Hepatocyte (in vitro differentiated cells): ENCODE measurements at places on chromosomes 13 and 19. TPM values are rescaled to one million over a fixed set of nuclear protein-coding genes. Genes with fewer than 3 reads are reported as not detected.

DNA sequence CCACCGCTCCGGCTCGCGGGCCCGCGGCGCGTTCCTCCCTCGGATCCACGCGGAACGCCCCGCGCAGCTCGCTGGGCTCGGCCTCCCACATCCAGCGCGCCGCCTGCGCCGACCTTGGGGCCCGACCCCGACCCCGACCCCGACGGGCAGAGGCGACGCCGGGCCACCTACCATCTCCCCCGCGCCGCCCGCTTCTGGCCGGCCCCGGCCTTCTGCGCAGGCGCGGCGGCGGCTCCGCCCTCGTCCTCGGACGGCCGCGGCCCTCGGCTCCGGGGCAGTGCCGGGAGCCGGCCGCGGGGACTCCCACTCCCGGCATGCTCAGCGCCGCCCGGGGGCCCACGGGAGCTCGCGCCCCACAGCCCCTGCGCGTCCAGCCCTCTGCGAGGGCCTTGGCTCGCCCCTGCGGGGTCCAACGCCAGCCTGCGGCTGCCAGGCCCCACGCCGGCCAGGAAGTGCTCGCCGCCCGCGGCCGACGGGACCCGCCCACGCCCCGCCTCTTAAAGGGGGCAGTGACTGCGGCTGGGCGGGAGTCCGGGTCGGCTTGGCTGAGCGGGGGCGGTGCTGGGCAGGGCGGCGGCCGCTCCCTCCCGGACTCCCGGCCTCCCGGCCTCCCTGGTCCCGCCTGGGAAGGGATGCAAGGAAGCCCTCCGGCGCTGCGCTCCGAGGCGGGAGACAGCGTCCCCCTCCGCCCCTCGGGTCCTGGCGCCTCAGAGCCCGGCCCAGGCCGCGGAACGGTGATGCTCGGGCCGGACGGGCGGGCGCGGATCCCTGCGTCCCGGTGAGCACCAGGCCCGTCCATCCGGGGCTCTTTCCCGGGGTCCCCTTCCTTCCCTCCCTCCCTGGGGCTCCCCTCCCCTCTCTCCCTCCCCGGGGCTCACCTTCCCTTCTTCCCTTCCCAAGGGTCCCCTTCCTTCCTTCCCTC, at the start of gene DCUN1D2:
DCUN1D2 (minus strand) TSS at position 216 of the 922 bp plus-strand sequence; CDS start at position 174, 42 bp downstream.
- H3K36me3 ChIP-seq = no peaks in the 10 kb centered on the region
- peak; percentile 98 for DNase-seq
- peak within 1 kb of the TSS; percentile 87 for H3K4me3 ChIP-seq

- H3K27ac ChIP-seq = no peak overlapping the region
- H3K36me3 ChIP-seq = no peaks in the 10 kb centered on the region
- H3K4me1 ChIP-seq = no peaks in the 10 kb centered on the region
- H3K4me3 ChIP-seq = no peak overlapping the region
- no peak for DNase-seq
- peaks cover 3% of the 10 kb centered on the region for H3K27me3 ChIP-seq
These were observed 84.2 kb upstream of the ZNF536 start for GRCh38 chr19:30287973-30288372.

- no peak within 1 kb of the TSS for H3K27ac ChIP-seq
- peaks cover 5% of the 10 kb centered on the region for H3K4me1 ChIP-seq
- no peak for DNase-seq
These were observed at the start of gene ELAVL3 for GRCh38 chr19:11480715-11481533. ELAVL3 (minus strand) TSS chr19:11481046; CDS start chr19:11480608, 438 bp downstream.

DNA sequence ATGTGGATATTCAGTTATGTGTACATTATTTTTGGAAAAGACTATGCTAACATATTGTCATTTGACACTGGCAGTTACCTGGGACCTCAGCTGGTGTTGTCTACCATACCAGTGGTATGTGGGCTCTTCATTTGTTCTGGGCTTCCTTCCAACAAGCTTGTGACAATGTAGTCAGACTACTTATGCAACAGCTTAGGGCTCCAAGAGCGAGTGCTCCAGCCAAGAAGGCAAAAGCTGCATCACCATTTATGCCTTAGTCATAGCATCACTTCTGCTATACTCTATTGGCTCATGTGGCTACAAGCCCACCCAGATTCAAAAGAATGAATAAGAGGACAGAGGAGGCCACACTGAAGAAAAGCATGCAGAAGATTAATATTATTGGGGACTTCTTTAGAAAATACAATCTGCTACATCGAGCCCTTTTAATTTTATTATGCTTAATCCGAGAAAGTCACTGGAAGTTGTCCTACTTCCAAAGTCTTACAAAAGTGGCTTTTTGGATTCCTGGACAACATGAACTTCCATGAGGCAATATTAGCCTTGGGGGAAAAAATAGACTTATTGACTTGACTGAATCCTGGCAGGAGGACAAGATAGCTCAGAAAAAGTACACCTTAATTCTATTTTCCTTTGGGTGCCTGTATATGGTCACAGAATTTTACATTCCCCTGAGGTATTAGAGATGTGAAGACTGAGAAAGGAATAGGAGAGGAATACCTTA, 529.4 kb upstream of the HTR2A start:
- no peak for DNase-seq
- no peaks in the 10 kb centered on the region for H3K4me1 ChIP-seq
- H3K4me3 ChIP-seq = no peak overlapping the region

DNA sequence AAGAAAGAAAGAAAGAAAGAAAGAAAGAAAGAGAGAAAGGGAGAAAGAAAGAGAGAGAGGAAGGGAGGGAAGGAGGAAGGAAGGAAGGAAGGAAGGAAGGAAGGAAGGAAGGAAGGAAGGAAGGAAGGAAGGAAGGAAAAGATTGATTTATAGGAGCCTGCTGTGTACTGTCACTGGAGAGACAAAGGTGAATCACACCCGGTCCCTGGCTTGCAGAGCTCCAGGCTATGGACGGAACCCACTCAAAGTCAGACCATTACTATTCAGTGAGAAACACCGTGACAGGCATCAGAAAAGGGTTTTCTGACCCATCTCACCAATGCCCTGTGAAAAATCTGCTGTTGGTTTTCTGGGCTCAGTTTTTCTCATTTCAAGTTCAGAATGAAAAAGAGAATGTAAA, 7.3 kb upstream of the CEACAM6 start:
- no peak overlapping the region for H3K27ac ChIP-seq
- H3K4me3 ChIP-seq = no peak overlapping the region
- H3K36me3 ChIP-seq = no peaks in the 10 kb centered on the region
- DNase-seq = no peak
- no peaks in the 10 kb centered on the region for H3K27me3 ChIP-seq
- no peaks in the 10 kb centered on the region for H3K4me1 ChIP-seq

DNA sequence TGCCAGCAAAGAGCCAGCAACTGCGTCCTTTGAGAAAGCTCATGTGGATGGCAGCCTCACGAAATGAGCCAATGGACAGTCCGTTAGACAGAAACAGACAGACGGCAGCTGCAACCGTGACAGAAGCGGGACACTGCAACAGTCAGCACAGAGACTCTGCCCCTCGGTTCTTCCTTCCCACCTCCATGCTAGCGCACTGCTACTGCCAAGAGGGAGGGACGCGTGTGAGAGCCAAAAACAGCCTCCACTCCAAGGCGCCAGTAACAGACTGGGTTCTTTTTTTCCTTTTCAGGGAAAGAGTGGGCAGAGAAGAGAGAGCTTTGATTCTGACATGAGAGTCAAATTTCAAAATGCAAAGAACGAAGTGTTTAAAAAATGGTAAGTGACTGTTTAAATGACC, 77.5 kb downstream of the SERP2 start:
- DNase-seq = no peak
- peaks cover 21% of the 10 kb centered on the region for H3K4me1 ChIP-seq
- H3K36me3 ChIP-seq = no peaks in the 10 kb centered on the region
- no peaks in the 10 kb centered on the region for H3K27me3 ChIP-seq
- peak overlapping the region; percentile 88 for H3K27ac ChIP-seq

DNA sequence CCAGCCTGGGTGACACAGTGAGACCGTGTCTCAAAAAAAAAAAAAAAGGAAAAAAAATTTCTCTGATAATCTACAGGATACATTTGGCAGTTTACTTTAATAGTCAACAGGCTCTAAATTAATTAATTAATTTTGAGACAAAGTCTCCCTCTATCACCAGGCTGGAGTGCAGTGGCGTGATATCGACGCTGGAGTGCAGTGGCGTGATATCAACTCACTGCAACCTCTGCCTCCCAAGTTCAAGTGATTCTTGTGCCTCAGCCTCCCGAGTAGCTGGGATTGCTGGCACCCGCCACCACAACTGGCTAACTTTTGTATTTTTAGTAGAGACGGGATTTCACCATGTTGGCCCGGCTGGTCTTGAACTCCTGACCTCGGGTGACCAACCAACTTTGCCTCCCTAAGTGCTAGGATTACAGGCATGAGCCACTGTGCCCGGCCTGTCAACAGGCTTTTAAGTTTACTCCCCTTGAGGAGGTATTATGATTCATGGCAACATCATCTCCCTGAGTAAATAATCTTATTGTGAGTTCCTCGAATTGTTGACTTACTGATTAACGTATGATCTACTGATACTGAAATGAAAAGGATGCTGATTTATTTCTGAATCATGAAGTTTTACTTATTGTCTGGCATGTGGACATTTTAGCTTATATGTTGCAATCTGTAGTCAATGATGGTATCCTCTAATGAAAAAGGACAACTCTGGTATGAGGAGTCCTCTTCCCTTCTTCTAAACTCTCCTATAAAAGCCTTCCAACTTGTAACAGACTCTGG, 21.3 kb upstream of the MTRF1 start:
- no peak for DNase-seq
- H3K27ac ChIP-seq = no peak overlapping the region
- no peaks in the 10 kb centered on the region for H3K36me3 ChIP-seq
- H3K4me3 ChIP-seq = no peak overlapping the region
- H3K27me3 ChIP-seq = no peaks in the 10 kb centered on the region

DNA sequence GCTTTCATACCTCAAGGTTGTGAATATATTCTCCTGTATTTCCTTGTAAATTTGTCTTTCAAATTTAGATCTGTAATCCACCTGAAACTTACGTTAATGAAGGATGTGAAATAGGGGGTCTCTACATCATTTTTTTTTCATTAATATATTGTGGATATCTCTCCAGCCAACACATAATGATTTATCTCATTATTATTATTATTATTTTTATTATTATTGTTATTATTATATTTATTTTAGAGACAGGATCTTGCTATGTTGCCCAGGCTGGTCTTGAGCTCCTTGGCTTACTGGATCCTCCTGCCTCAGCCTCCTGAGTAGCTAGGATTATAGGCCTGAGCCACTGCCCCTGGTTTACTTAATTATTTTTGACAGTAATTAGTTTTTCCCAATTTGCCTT, 4.3 kb upstream of the LIPE start:
- no peaks in the 10 kb centered on the region for H3K36me3 ChIP-seq
- no peaks in the 10 kb centered on the region for H3K27me3 ChIP-seq
- no peak overlapping the region for H3K27ac ChIP-seq
- H3K4me1 ChIP-seq = peaks cover 3% of the 10 kb centered on the region
- H3K4me3 ChIP-seq = no peak overlapping the region

DNA sequence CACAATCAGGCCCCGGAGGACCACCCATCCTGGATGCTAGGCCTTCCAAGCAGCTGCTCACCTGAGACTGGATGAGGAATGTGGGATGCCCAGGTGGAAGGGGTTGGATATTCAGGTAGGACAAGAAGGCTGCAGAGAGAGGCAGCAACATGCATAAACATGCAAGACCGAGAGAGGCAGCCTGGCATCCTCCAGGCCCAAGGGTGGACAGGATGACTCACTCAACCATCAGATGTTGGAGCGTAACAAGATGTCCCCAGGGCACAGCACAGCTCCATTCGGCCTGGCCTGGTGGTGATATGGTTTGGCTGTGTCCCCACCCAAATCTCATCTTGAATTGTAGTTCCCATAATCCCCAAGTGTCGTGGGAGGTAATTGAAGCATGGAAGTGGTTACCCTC, 10.0 kb upstream of the CABP5 start:
- H3K4me1 ChIP-seq = no peaks in the 10 kb centered on the region
- no peaks in the 10 kb centered on the region for H3K36me3 ChIP-seq
- DNase-seq = no peak
- H3K4me3 ChIP-seq = no peak overlapping the region

DNA sequence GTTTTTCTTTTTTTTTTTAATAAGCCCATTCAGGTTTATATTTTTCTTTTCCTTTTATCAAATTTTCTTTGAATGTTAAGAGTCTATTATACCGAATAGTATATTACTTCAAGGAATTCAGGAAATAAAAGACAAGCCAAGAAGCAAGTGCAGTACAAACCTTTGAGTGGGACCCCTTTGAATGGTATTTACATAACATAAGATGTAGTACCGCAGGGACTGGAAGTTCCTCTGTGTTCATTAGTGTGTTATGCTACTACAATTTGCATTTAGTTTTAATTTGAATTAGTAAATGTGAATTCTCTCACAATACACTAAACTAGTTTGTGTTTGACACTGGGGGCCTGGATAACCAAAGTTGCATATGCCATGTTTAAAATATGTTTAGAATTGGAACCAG, 339.5 kb downstream of the DCT start:
- no peak overlapping the region for H3K4me3 ChIP-seq
- H3K36me3 ChIP-seq = no peaks in the 10 kb centered on the region
- no peaks in the 10 kb centered on the region for H3K27me3 ChIP-seq
- H3K4me1 ChIP-seq = peaks cover 14% of the 10 kb centered on the region

GRCh38 chr19:58543826-58544590, at the start of gene TRIM28:
TRIM28 (plus strand) TSS chr19:58544064; CDS start chr19:58544758, 694 bp downstream.
- DNase-seq = peak; percentile 99
- peaks cover 22% of the 10 kb centered on the region for H3K4me1 ChIP-seq
- peak within 1 kb of the TSS; percentile 98 for H3K27ac ChIP-seq
- no peaks in the 10 kb centered on the region for H3K27me3 ChIP-seq

GRCh38 chr19:49490287-49491029, 3.0 kb downstream of the RPL13A start:
- H3K4me3 ChIP-seq = no peak overlapping the region
- peaks cover 5% of the 10 kb centered on the region for H3K36me3 ChIP-seq
- no peak for DNase-seq
- peaks cover 23% of the 10 kb centered on the region for H3K4me1 ChIP-seq
- no peaks in the 10 kb centered on the region for H3K27me3 ChIP-seq
- peak overlapping the region; percentile 82 for H3K27ac ChIP-seq

DNA sequence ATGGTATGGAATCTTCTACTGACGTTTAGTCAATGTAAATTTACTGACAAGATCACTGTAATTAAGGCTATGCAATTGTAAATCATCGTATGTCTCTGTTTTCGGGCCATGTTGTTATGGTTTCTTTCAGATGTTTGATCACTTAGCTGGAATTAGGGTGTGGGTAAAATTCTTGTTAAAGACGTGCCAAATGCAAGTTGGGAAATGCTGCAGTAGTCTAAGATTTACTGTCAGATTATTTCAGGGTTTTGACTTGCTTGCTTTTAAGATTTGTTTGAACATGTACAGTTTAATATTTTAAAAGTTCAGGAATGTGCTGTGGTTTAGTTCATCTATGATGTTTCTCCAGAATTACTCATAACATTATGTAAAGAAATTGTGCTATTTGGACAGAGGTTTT, 10.8 kb downstream of the NDFIP2 start:
- H3K27ac ChIP-seq = peak overlapping the region; percentile 51
- H3K4me3 ChIP-seq = no peak overlapping the region
- no peak for DNase-seq

GRCh38 chr19:12647047-12647446, 19.5 kb downstream of the MAN2B1 start:
- no peak overlapping the region for H3K4me3 ChIP-seq
- H3K4me1 ChIP-seq = no peaks in the 10 kb centered on the region
- H3K36me3 ChIP-seq = no peaks in the 10 kb centered on the region
- no peaks in the 10 kb centered on the region for H3K27me3 ChIP-seq
- no peak overlapping the region for H3K27ac ChIP-seq

GRCh38 chr13:22828081-22828480, 352.7 kb upstream of the SGCG start:
- H3K27me3 ChIP-seq = no peaks in the 10 kb centered on the region
- H3K4me1 ChIP-seq = no peaks in the 10 kb centered on the region
- DNase-seq = no peak
- H3K4me3 ChIP-seq = no peak overlapping the region
- H3K27ac ChIP-seq = no peak overlapping the region

The RPL18 gene
- total RNA-seq = 1,372 and 1,462 TPM in 2 replicates

The CGB7 gene
- 0.76 TPM in 1 of 2 replicates, not detected in the other for total RNA-seq

The C13orf42 gene
- total RNA-seq = not detected in 2 replicates

The ZNF473 gene
- total RNA-seq = 5.3 and 8.0 TPM in 2 replicates

The ENOX1 gene
- total RNA-seq = 1.6 and 2.4 TPM in 2 replicates
